Stimulated activated CD8-positive, alpha-beta memory T cell treated with anti-CD3 and anti-CD28 coated beads, Interleukin-2, amount 100 ng/mL, for 1 hour (primary cell): ENCODE measurements at places on chromosomes 2 and 18.

GRCh38 chr2:25077789-25078169 lies 35.9 kb downstream of the EFR3B start:
- DNase-seq, result no peak

- no peak for DNase-seq
These were observed 201.9 kb downstream of the CLIP4 start for GRCh38 chr2:29317077-29317517.

DNA sequence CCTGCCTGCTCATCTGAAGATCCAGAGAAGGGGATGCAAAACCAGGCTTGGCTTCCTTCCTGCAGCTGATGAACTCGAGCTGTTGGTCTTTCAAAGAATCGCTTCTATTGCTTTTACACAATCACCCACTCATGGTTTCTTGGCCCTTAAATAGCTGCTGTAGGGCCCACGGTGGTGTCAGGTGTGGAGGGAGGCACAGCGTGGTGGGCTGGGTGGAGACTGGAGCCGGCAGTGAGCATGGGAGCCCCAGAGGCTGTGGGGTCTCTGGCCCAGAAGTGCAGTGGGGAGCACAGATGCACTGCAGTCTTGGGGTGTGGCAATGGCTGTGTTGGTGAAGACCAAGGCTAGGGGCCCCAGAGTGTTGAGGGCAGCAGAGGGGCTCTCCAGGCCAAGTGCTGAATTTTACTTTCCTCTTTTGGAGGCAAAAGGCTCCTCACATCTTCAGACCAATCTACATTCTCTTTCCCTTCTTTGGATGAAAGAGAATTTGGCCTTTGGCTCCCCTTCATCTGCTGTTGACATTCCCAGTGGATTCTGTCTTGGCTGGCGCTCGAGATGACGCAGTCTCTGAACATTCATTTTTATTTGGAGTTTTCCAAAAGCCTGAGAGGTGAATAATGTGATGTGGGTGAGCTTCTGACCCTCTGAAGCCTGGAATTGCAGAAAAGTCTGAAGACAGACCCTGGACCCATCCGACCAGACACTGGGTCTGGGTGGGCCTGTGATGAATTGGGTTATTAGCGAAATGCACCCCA lies 70.1 kb upstream of the ASB18 start:
- DNase-seq, result no peak

DNA sequence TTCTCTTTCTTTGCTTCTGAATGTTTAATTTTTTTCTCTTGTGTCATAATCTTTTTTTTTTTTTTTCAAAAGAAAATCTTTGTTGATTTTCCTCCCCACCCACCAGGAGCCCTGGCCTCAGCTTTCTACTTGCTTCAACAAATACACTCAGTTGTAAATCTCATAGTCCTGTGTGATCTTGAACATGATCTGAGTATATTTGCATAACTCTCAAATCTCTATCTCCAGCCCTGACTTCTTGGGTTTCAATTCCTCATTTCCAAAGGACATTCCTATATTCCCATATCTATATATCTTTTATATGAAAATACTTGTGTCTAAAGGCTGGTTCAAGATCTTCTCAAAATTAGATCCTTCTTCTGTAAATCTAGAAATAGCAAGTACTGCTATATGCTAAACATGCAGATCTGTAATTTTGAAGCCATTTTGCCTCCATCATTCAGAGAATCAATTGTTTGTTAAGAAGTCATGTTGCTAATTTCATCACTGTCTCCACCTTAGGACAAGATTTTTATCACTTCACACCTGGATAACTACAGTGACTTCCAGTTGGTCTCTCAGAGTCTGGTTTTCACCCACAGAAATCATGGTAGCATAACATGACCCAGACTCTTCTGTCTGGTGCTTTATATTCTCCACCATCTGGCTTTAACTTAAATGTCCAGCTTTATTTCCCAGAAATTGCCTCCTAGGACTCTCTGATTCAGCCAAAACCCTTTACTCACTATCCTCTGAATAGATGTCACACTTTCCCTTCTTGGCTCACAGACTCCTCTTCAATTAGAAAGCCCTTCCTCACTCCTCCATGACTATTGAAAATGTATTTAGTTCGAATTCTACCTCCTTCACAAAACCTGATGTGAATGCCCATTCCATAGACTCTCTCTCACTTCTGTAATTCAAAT lies 98.1 kb downstream of the ZEB2 start:
- DNase-seq, result no peak

GRCh38 chr2:219727771-219728429 lies 100.5 kb downstream of the SLC4A3 start:
- no peak for DNase-seq
